ENCODE measurements at places on chromosomes 11 and 22.

- peak; percentile 78 for DNase-seq
Measured at GRCh38 chr11:124793466-124794278, 6.5 kb downstream of the MSANTD2 start.

DNA sequence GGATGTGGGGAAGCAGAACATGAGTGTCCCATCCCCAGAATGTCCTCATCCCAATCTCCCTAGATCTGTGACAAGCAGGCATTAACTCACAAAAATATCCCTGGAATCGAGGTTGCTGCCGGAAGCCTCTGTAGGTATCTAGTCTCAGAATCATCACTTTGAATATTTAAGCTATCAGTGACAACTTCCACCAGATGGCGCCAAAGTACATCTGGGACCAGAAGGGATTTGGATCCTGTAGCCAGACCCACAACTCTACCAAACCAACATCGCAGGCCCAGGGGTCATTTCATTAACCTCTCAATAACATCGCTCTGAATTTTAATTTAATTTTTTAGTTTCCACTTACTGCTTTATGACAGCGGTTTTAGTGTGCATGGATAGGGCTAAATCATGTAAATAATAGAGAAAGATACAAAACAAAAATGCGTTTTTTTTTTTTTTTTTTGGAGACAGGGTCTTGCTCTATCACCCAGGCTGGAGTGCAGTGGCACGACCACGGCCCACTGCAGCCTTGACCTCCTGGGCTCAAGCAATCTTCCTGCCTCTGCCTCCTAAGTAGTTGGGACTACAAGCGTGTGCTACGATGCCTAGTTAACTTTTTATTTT is 1.1 kb upstream of the EXT2 start:
- DNase-seq: peak; percentile 94

GRCh38 chr11:87866951-87867350 is 308.3 kb downstream of the RAB38 start:
- DNase-seq: no peak

DNA sequence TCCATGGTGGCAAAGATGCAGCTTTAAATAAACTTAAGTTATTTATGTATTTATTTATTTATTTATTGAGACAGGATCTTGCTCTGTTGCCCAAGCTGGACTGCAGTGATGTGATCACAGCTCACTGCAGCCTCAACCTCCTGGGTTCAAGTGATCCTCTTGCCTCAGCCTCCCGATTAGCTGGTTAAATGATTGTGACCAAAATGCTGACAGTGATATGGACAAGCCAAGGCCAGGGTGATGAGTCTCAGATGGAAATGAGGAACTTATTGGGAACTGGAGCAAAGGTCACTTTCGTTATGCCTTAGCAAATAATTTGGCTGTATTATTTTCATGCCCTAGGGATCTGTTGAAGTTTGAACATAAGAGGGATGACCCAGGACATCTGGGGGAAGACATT is 9.3 kb upstream of the LRP5 start:
- DNase-seq: no peak

GRCh38 chr11:69524991-69525411 is 43.5 kb downstream of the LINC01488 start:
- no peak for DNase-seq

GRCh38 chr22:23034621-23035556 is 35.4 kb upstream of the GNAZ start:
- no peak for DNase-seq
